ENCODE measurements at places on chromosomes 16 and 17.

- DNase-seq, result no peak
Observed at GRCh38 chr16:26770547-26770946, 296.2 kb upstream of the C16orf82 start.

GRCh38 chr16:4500272-4500671, 24.1 kb downstream of the HMOX2 start:
- no peak for DNase-seq

GRCh38 chr17:42796066-42796758, 2.3 kb downstream of the COA3 start:
- no peak for DNase-seq

- DNase-seq, result peak; percentile 74
Observed at GRCh38 chr16:89602273-89602951, 11.0 kb upstream of the DPEP1 start.

- no peak for DNase-seq
Observed at GRCh38 chr17:79706931-79707850, 23.6 kb upstream of the ENPP7 start.

- no peak for DNase-seq
Observed at GRCh38 chr17:58996968-58997367, 109.7 kb downstream of the TRIM37 start.

GRCh38 chr17:16439303-16439791, 24.0 kb downstream of the TRPV2 start:
- no peak for DNase-seq

DNA sequence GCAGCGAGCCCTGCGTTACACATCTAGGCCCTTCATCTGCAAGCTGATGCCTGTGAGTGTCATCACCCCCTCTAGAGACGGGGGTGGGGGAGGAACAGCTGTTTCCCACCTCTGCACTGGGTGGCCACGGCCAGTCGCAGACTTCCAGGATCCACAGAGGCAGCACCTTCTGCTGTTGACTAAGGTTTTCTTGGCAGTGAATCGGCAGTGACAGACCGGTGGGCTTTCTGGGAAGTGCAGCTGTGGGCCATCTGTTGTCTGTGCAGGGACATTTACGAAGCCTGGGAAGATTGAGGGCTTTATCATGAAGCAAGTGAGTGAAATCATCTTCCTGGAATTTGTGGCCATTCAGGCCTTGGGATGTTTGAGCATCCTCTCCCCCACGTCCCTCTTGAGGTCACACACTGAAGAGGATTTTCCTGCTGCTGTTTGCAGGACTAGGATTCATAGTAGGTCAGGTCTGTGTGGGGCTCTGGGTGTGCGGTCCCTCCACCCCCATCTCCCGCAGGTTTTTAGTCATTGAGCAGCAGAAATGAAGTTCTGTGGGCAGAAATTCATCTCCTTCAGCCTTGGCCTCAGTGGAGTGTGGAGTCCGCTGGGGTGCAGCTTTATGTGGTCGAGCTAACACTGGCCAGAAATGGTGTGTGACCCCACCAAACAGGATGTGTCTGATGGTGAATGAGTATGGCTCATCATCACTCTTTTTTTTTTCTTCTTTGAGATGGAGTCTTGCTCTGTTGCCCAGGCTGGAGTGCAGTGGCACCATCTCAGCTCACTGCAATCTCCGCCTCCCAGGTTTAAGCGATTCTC, 12.0 kb downstream of the PGS1 start:
- no peak for DNase-seq

- DNase-seq, result no peak
Observed at GRCh38 chr17:40666331-40666730, 1.4 kb upstream of the KRT222 start.

DNA sequence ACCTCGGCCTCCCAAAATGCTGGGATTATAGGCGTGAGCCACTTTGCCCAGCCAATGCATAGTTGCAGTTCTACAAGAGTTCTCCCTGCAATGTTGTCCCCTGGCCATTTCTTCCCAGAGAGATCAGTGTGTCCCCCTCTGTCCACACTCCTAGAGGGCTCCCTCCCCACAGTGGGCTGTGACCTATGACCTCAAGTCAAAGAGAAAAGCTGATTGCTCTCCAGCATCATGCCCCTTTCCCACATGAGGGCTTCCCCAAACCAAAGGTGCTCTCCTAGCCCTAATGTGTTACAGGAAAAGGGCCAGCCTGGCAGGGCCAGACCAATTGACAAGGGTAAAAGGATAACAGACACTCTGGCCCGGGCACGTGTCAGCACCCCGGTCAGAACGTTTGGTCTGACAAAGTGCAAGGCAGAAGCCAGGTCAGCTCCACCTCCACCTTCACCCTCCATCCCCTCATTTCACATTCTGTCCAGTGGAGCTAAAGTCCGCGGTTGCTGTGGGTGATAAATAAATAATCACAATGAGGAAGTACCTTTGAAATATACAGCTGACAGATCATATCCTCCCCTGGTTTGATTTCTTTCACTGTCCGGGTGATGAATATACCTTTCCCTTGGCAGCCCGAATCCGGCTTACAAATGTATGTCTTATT, 17.8 kb downstream of the TTLL6 start:
- no peak for DNase-seq

- no peak for DNase-seq
Observed at GRCh38 chr17:17358060-17358751, 55.0 kb downstream of the NT5M start.

DNA sequence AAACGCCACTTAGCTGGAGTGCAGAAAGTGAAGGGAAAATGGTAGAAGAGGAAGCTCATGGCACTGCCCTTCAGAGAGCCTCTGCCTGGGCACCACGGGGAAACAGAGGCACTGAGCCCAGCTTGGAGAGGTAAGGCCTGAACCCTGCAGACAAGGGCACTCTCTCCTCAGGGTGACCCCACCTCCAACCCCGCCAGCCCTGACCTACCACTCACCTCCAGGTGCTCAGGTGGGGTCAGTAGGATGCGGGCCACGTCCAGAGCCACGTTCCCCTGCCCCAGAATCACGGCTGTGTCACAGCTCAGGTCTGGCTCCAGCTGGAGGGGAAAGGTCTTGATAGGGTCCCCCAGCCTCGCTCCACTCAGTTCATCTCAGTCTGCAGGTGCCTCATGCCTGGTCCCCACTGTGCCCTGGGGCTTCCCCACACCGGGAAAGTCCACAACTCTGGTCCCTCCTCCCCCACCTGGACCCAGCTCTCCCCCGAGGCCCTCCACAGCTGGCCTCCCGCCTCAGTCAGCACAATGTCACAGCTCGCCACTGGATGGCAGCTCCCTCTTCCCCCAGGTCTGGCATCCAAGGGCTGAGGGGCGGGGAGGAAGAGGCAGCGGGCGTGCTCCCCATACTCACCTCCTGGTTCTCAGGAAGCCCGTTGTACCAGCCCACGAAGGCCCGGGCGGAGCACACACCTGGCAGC, 6.0 kb upstream of the GRIN2C start:
- no peak for DNase-seq

GRCh38 chr17:38898291-38898679, 27.1 kb upstream of the LASP1NB start:
- no peak for DNase-seq

DNA sequence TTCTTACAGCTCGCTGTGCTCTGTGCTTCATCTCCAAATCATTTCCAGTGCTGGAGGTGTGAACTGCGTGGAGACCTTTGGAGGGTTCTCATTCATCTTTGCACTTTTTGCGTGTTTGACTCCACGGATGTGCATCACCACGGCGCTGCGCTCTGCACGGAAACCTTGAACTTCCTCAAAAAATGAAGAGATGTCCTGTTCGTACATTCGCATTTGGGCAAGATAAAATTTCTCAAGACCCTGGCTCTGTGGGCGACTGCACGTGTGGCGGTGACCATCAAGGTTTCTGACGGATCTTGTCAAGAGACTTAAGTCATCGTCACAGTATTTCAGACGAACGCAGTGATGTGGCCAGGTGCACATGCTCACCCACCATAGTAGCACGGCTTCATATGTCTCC, 10.3 kb upstream of the PVALEF start:
- no peak for DNase-seq

DNA sequence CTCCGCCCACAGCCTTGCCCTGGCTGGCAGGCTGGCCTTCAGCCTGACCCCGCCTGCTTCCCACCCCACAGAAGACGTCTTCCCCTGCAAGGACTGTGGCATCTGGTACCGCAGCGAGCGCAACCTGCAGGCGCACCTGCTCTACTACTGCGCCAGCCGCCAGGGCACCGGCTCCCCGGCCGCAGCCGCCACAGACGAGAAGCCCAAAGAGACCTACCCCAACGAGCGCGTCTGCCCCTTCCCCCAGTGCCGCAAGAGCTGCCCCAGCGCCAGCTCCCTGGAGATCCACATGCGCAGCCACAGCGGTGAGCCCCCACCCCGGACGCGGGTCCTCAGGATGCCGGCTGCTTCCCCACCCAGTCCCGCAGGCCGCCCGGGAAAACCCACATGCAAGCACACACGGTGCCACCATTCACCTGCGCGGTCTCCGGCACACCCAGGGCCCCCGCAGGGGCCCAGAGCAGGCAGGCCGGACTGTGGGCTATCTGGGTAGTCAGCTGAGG, 38.2 kb upstream of the ZC3H18 start:
- no peak for DNase-seq

GRCh38 chr16:28596840-28597691, at the start of gene SULT1A2:
Gene SULT1A2 (minus strand): TSS chr16:28597050. CDS start chr16:28595930, 1,120 bp downstream.
- no peak for DNase-seq

GRCh38 chr16:4795181-4795827, at the start of gene SMIM22:
Gene SMIM22 (plus strand): TSS chr16:4795369. CDS start chr16:4795735, 366 bp downstream.
- no peak for DNase-seq

- no peak for DNase-seq
Observed at GRCh38 chr16:64253096-64253495, 868.8 kb downstream of the CDH11 start.

DNA sequence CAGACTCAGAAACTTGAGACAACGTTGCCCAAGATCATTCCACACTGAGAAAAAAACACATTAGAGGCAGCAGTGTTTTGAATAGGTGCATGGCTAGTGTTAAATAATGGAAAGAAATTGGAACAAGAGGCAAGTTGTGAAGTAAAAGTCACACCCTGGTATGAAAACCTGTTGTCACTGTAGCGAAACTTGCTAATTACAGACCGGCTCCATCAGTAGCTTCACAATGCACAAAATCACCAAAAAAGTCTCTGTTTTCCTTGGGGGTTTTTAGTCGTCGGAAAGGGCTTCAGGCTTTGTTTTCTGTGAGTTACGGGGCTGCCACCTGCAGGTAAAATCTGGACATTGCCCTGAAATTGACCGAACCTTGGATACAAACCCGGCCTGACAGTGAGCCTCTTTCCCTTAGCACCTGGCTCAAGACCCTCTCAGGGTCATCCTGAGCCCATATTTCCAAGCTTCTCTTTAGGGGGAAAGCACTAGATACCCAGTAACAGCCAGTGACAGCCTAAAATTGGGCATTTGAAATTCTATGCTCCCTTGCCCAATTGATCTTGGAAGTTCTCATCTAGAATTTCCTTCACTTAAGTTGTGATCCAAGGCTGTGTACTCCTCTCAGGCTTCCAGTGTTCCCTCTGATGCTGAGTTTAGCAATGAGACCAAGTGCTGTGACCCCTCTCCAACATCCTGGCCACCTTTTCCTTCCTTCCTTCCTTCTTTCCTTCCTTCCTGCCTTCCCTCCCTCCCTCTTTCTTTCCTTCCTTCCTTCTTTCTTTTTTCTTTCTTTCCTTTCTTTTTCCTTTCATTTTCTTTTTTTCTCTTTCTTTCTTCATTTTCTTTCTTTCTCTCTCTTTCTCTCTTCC, 7.2 kb upstream of the GRB2 start:
- DNase-seq, result peak; percentile 77

- no peak for DNase-seq
Observed at GRCh38 chr16:19481769-19482168, 40.1 kb downstream of the GDE1 start.

GRCh38 chr17:64499805-64500486, 3.1 kb upstream of the POLG2 start:
- DNase-seq, result no peak

DNA sequence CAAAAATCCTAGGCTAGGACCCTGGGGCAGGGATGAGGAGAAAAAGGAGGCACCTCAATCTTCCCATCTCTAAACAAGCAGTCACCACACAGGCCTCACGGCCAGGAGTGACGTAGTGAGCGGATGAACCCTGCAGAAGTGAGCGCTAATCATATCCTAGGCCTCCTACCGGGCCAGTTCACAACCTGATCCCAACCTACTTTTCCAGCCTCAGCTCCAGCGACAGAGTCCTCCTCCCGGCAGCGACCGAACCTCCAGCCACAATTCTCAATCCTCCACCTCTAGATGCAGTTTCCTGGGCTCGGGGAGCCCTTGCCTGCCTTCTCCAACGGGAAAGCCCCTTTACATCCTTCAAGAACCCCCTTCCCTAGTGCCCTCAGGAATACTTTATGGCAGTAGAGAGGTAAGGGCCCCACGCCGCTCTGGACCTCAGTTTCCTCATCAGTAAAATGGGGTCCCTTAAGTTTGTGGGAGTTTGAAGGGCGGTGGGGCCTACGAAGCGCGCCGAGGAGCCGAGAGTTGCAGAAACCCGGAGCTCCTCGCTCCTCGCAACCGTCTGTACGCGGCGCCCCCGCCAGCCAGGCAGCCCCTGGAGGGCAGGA, 1.4 kb downstream of the ZNF668 start:
- DNase-seq, result no peak
